ENCODE measurements at places on chromosomes 16 and 17.
A peak's percentile ranks its signal among the peaks of the same experiment; 100 is the strongest.

DNA sequence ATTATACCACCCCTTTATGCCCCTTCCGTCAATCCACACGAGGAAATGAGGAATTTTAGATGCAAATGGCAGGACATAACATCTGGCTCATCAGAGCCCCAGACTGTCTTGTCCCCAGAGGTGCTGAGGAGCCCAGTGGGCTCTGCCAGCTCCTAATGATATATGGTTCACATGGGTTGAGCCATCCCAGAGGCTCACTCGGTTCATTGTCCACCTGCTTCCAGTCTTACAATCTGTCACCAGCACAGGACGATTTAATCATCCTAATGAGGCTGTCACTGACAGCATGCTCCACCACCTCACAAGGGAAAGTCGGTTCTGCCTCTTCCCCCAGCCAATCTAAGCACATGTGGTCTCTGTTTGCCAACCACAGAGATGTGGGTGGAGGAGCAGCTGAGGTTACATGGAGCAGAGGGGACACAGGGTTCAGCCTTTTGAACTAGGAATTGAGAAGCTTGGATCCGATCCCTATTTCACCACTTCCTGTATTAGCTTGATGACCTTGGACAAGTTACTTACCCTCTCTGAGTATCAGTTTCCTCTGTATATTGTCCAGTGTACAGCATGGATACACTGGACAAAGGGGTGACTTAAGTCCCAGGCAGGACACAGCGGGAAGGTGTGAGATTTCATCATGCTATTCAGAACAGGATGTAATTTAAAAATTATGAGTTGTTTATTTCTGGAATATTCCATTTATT is 27.0 kb upstream of the DHX8 start:
- DNase-seq = no peak

GRCh38 chr16:79061181-79061580 is 539.4 kb downstream of the MAF start:
- DNase-seq = no peak

DNA sequence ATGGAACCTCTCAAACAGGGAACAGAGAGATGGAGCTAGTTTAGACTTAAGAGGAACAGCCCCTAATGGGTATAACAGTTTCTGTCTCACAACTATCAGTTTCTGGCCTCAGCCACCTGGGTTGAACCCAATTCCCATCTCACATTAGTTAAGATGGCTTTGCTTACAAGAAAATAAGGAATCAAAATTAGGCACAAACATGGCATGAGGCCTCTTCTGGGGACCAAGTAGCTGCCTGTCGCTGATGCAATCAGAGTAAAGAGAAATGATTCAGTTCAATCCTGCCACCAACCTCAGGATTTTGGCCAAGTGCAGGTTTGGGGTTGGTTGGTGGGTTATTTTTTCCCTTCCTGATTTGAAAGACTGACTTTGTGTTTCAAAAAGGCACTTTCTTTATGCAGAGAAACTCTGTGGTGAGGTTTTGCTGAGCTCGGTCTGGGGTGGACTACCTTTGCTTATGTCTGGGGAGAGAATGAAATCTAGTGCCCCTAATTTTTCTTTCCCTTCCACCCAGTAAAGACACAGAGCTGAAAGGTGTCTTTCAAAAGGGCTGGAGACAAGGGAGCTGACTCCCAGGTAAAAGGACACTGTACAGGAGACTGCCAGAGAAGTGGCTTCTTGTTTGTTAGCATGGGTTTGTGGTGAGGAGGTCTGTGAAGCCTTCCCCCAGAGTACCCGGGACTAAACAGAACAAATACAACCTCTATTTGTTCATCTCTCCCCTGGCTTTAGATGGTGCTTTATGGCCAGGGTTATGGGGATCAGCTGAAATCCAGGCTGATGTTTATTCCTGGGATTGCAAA is 44.8 kb upstream of the NFAT5 start:
- no peak for DNase-seq

GRCh38 chr16:3281222-3281820 is 2.0 kb upstream of the ZNF263 start:
- no peak for DNase-seq

DNA sequence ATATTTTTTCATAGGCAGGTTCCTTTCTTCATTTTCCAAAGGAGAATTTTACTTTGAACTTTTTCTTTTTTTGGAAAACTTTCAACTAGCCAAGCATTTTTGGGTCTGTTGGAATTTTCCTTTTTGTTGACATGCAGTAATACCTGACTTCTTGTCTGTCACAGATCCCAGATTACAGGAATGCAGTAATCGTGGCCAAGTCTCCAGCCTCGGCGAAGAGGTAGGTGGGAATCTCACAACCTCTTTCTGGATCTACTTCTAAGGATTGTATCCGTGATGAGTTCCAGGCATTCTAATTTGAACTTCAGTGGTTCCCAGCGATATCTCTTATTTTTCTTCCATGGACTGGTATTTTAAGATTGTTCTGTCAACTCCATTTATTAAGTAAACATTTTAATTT is 31.7 kb downstream of the PRPSAP2 start:
- peak; percentile 20 for DNase-seq

DNA sequence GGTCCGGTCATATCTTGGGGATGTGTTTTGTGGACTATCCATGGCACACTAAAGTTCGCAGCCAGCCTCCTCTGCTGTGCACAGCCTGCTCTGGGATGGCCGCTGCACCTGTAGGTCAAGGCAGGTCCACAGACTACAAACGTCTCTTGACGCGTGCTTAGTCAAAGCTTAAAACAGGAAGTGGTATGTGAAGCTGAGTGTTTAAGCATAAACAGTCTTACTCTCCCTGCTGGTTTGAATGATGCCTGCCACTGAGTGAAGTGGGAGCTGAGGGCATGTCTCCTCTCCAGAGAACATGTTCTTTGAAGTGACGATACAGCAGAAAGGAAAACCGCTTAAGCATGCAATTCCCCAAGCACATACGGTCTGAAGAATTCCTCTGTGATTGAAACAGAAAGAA is 365.6 kb downstream of the SLC39A11 start:
- DNase-seq = no peak
